Activated CD8-positive, alpha-beta memory T cell treated with anti-CD3 and anti-CD28 coated beads for 1 hour (primary cell): ENCODE measurements at places on chromosomes 2 and 18.

- no peak for DNase-seq
These were observed 1.1 kb upstream of the RPL37A start for GRCh38 chr2:216497382-216498069.

GRCh38 chr2:149616681-149617456, 29.3 kb upstream of the MMADHC start:
- no peak for DNase-seq

DNA sequence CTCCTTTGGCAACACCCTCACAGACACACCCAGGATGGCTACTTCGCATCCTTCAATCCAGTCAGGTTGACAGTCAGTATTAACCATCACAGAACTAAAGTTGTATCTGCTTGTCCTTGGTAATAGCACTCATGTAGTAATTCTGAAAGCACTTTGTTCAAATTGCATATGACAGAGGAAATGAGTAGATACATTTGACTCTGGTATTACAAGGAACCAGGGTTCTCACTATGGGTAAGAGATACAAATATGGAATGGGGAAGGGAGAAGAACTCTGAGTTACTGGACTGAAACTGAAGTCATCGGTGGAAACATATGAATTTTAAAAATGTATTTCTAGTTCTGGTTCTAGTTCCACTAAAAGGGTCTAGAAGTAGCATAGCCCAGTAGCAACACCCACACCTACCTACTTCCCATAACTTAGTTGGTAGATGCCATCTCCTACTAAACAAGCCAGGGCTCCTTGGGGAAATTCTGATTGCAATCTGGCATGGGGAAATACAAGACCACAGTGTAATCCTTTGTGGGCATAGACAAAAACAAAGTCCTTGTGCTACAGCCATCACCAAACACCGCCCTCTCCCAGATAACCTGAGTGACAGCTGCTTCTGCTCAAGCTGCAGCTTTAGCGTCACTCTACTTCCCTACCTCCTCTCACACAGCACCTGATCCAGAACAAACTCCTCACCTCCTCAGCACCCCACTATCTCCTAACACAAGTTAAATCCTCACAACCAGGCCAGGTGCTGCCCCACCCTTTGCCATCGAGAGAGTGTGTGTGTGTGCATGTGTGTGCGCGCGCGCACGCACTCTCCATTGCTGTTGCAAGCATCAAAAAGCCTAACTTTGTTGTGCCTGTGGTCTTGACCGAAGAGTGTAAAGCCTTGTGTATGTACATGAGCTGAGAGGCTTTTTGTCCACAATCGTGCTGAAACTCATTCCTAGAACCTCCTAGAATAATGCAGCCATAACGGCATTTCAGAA, 31.4 kb upstream of the CD226 start:
- no peak for DNase-seq

- no peak for DNase-seq
These were observed 6.2 kb downstream of the APOB start for GRCh38 chr2:21037671-21038108.

DNA sequence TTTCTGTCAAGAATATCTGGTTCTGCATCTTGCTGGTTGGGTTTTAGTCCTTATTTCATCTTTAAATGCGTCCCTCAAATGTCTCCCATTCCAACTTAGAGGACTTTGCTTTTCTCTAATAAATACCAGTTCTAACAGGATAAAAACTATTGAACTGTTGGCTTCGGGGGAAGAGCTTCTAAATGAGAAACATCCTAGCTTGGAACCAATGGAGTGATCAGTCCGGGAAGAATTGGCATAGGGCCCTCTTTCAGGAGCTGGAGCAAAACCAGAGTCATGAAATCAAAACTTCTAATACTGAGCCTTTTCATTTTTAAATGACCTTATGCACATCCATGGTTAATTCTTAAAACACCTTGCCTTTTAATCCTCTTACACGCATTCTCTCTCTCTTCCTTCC, 401.6 kb upstream of the SMIM21 start:
- no peak for DNase-seq

- DNase-seq: no peak
These were observed 1292.8 kb downstream of the DSC3 start for GRCh38 chr18:29749704-29750103.

DNA sequence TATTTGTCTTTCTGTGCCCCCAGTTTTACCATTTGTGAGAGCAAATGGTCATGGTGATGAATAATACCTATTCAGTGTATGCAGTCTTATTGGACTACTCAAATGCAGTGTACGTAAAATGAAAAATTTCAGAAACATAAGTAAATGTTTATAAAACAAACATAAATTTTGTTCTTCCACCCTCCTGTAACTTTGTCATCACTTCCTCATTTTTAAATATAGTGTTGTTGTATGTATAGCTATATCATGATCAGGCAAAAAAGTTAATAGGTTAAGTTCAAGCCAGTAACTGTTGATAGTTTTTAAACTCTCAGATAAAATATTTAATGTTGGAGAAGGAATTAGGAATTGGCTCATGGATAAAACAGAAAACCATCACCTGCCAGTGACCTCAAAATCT, 93.2 kb downstream of the KLF7 start:
- no peak for DNase-seq

DNA sequence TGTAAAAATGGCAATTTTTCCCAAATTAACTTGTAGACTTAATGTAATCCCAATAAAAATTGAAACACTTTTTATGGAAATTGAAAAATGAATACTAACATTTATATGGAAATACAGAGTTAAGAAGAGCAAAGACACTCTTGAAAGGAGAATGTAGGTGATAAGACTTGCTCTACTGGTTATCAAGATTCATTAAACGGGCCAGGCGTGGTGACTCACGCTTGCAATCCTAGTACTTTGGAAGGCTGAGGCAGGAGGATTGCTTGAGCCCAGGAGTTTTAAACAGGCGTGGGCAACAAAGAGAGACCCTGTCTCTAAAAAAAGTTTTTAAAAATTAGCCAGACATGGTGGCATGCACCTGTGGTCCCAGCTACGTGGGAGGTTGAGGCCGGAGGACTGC, 29.5 kb upstream of the ZNF396 start:
- no peak for DNase-seq

DNA sequence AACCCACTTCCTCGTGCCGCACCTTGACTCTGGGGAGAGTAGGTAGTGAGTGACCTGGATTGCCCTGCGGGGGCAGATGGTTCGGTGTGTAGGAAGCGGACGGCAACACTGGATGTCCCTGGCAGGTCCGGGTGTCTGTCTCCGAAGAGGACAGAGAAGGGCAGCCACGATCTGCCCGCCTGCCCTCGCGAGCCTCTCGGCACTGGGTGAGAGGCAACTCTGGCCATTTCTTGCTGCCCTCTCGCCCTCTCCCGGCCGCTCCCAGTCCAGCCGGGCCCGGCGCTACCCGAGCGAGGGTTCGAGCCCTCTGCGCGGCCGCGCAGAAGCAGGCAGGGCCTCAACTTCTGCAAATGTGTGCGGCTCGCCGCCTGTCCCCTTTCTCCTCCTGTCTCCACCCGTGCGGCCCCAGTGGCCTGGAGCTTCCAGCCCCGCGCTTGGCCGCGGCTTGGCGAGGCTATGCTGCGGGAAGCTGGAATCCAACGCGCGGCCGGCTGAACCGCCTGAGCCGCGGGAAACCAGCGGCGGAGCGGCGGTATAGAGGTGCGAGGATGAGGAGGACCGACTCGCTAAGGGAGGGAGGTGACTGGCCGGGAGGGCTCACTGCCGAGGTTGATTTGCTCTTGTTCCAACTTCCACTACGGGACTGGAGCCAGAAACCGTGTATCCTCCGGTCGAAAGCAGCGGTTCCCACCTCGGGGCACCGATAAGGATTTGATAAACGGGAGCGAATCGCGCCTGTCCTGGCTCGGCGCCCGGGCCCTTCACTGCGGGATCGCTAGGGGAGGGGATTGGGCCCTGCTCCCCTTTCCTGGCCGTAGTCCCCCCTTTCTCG, 1.5 kb downstream of the EPAS1 start:
- DNase-seq: no peak

DNA sequence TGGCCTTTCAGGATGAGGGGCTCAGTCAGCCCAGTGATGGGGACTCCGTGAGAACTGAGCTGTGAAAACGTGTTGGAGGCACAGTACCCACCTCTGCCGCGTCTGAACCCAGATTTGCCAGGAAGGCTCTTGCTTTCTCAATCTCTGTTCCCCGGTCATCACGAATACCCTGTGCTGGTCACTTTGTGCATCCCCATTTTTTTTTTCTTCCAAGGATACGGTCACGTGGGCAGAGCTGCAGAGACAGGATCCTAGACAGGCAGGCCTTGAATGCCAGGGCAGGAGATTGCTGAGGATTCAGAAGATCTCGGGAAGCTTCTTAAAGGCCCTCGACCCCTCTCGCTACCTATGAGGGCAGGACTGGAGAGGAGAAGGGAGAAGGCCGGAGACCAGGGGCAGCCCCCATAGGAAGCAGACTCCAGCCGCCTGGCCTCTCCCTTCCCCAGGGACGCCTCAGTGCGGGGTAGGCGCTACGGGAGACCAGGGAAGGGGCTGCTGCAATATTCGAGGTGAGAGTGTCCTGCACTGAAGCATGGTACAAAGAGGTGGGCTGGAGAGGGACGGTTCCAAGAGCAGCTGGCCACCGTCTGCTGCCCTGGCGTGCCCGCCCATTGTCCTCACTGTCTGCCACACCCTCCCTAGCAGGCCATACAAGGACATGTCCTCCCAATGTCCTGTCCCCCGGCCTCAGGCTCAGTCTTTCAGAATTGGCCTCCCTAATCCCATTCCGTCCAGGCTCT, 29.0 kb upstream of the TAF1B start:
- DNase-seq: no peak

DNA sequence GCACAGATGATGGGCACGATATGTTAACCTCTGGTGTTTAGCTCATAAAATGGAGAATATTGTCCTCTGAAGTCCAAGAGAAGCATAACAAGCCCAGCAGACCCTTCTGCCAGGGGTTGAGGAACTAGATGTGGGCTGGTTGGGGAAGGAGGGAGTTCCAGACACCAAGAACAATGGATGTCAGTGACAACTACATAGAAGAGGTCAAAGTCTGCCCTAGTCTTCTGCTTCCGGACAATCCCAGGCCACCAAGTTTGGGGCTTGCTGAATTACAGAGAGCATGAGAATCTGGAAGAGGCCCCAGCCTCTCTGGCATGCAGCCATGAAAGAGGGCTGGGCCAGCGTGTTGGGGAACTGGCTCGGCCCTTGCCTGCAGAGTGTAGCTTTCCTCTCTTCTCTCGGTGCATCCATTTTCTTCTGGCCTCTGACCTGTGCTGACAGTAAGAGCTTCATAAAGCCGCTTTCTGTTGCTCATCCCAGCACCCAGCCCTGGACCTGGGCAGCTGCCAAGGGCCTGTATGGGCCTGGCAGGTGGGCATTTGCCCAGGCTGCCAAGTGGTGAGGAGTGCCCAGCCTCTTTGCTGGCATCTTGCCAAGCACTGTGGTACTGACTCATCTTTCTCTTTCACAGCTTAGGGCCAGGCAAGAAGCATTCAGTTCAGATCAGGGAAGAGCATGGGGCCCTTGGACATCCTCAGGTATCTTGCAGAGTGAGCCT, 14.6 kb upstream of the LAPTM4A start:
- DNase-seq: no peak

DNA sequence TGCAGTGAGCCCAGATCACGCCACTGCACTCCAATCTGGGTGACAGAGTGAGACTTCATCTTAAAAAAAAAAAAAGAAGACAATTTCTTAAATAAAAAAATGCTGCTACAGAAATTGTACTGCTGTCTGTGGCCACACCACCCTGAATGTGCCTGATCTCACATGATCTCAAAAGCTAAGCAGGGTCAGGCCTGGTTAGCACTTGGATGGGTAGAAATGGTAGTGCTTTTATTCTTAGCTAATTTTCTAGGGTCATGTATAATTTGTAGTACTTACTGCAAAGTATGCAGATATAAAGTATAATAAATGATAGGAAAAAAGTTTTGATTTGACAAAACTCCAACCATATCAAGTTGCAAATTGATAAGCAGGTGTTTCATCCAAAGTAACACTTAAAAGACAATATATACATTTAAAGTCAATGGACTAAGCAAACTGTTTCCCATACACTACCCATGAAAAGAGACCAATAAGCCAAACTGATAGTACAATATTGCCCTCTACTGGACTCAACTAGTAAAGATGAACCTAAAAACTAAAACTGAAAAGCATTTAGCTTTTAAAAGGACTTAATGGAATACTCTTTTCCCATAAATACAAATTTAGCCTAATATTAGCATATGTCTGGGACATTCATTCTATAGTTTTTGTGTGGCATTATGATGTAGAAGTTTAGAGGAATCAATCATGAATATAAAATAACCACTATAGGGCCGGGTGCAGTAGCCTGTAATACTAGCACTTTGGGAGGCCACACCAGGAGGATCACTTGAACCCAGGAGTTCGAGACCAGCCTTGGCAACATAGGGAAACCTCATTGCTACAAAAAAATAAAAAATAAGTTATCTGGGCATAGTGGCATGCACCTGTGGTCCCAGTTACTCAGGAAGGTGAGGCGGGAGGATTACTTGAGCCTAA, 18.6 kb upstream of the PEX13 start:
- no peak for DNase-seq

DNA sequence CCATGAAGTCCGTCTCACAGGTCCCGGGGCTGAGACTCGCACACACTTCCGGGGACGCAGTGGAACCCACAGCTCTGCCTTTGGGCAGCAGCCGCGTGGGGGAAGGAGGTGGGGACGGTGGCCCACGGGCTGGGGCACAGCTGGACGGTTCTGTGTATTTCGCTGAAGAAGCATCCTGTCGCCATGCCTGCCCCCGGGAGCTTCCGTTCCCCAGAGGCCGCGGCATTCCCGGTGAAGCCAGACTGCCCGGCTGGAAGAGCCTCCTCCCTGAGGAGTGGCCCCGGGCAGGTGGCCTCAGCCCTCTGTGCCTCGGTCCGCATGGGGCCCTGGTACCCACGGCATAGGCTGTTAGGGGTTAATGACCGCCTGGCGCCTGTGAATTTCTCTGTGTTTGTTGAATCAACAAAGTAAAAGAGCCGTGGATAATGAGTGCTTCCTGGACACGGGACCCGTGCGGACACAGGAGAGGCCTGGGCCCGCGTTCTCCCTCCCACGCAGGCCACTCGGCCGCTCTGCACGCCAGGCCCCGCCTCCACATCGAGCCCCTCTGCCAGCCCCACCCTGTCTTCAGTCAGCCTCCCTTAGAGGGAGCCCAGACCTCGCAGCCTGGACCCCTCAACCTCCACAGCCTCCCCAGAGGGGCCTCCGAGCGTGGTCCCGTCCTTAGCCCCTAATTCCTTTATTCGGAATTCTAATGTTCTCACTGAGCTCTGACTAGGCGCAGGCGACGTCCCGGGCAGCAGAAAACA, 51.0 kb downstream of the KCNG2 start:
- no peak for DNase-seq

DNA sequence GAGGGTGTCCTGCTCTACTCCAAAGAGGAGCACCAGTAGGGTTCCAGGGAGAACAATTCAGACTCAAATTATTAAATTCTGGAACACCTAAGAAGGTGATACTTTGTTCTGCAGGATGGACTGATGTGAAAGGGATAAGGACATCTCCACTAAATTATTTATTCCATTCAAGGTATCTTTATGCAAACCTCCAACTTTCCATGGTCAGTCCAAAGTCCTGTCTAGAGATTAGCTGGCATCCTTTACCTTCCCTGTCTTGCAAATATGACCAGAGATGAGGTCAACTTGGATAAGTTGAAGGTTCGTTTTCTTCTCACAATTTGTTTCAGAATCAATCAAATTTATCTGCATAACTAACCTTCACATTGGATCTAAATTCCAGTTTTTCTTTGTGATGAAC, 8.7 kb upstream of the ZBTB14 start:
- DNase-seq: no peak

GRCh38 chr2:120508567-120509041, 162.7 kb downstream of the INHBB start:
- DNase-seq: no peak

GRCh38 chr18:61882296-61883004, 10.4 kb downstream of the RNF152 start:
- DNase-seq: no peak

- no peak for DNase-seq
These were observed 58.2 kb upstream of the ST6GAL2 start for GRCh38 chr2:106944215-106944614.

- DNase-seq: no peak
These were observed 69.9 kb downstream of the RHBDD1 start for GRCh38 chr2:226905718-226906117.
